ENCODE measurements at places on chromosomes 3 and 15.
A peak's percentile ranks its signal among the peaks of the same experiment; 100 is the strongest.

DNA sequence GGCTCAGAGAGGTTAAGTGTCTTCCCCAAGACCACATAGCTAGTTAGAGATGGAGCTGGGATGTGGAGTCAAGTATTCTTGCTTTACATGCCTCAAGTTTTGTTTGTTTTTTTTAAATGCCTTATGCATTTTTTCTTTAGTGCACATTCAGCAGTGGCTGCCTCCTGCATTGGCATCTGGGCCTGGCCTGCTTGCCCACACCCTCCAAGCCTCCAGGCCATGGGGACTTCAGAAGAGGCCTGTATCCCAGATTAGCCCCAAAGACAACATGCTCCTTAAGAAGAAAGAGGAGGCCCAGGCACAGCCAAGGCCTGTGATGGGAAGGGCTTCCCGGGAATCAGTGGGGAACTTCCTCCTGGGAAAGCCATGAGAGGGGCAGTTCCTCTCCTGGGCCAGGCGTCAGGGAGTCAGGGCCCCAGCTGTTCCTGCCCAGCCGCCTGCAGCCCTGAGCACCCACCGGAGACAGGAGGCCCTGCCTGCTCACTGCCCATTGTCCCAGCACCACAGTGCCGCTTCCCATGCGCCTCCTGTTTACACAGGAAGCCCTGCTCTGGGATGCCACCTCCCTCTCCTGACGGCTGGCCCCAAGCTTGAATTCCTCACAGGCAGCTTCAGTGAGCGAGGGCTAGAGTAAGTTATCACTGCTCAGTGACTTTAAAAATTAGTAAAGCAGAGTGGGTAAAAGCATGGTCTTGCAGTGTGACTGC lies 16.0 kb downstream of the FOXL2NB start:
- DNase-seq: no peak

GRCh38 chr3:176690083-176690869 lies 507.0 kb downstream of the TBL1XR1 start:
- DNase-seq: no peak

GRCh38 chr3:126916546-126916945 lies 66.4 kb upstream of the PLXNA1 start:
- no peak for DNase-seq

DNA sequence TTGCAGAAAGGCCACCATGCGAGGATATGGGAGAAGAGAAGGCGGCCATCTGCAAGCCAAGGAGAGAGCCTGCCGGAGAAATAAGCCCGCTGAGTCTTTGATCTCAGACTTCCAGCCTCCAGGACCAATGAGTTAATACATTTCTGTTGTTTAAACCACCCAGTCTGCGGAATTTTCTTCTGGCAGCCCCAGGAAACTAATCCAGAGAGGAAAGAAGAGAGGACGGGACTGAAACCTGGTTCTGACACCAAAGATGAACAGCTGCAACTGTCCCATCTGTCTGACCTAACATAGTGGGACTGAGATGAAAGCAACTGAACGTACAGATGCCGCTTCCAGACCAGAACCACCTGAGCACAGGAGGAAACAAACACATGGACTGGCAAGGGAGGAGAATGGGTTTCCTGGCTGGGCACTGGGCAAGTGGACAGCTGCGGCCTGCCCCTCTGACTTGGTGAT lies 32.3 kb downstream of the VGLL4 start:
- DNase-seq: no peak

DNA sequence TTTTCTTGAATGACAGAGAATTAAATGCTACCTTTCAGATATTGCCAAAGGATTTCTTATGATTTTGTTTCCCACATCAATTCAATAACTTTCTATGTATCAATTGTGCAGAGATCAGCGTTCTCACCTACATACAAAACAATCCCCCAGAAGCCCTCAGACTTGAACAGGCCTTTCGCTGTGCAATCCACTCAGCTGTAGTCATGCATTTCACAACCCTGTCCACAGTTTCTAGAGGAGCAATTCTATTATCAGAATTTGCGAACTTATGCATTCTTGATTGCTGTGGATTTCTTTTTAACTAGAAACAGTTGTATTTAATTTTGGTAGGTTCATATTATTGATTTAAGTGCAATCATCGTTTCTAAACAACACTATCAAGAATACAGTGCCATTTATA lies 13.7 kb upstream of the ALCAM start:
- DNase-seq: no peak

- no peak for DNase-seq
Observed at GRCh38 chr3:120093119-120093910, 932 bp downstream of the GSK3B start.

GRCh38 chr3:186286114-186286513 lies 75.9 kb downstream of the DGKG start:
- no peak for DNase-seq

- peak; percentile 95 for DNase-seq
Observed at GRCh38 chr15:67091071-67091979, 25.9 kb downstream of the SMAD3 start.

- DNase-seq: no peak
Observed at GRCh38 chr15:36545467-36545992, 33.9 kb upstream of the CDIN1 start.

DNA sequence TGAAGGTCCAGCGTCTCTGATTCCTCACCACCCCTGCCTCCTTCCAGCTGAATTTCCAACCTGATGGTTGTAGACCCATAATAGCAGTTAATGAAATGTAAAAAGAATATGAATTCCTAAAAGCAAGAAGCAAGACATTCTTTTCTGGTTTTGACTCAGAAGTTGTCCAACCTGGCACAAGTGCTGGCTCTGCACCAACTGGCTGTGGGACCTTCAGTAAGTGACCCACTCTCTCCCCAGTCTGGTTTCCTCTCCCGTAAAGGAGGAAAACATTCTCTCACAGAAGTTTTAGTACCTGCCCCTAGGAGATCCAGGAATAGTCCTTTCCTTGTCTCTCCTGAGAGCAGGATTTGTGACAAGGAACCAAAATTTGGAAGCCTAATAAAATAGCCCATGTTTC lies 236.9 kb upstream of the TRIM42 start:
- DNase-seq: peak; percentile 53

GRCh38 chr3:122167630-122168029 lies 15.8 kb upstream of the CASR start:
- DNase-seq: no peak

- peak; percentile 19 for DNase-seq
Observed at GRCh38 chr3:35965908-35966307, 326.6 kb downstream of the ARPP21 start.

DNA sequence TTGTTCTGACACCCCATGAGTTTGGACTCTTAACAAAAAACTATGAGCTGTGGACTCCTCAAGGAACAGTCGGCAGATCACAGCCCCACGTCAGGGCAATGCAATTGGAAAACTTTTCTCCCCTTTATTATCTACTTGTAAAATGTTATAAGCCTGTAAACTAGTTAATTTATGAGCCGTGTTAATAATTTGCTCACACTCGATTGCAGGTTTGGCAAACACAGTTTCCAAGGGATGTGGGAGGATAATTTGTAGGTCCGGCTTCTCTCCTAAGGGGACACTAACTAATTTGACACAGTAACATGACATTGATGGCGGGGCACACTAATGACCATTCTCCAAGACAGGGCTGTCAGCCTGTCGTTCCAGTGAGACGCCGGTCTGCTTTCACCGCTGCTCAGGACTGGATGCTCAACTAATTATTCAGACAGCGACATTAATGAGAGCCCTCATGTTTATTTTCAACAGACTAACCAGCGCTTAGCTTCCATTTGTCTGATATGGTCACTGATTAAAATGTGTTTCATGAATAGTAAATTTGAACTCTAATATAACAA lies 222.1 kb downstream of the FOXP1 start:
- no peak for DNase-seq

GRCh38 chr15:98942431-98942830 lies 65.2 kb downstream of the PGPEP1L start:
- DNase-seq: no peak
